ENCODE measurements at places on chromosomes 1 and 21.

DNA sequence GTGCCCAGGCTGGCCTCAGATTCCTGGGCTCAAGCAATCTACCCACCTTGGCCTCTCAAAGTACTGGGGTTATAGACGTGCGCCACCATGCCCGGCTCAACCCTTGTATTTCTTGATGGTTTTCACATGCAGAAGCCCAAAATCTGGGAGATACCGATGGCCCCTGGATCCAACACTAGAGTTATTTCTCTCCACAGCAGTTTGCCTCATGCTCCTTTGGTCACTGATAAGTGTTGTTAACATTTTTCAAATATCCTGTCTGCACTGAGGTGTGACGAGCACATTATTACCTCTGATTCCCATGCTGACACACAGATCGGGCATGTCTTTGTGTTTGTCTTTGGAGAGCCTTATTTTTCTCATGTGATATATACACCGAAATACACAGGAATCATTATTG is 107.0 kb downstream of the KIF26B start:
- no peak for DNase-seq

GRCh38 chr21:38918607-38919346 is 113.0 kb downstream of the ETS2 start:
- DNase-seq = no peak

- DNase-seq = no peak
Measured at GRCh38 chr1:9503001-9503675, 36.1 kb upstream of the SLC25A33 start.

GRCh38 chr1:229769006-229769405 is 143.0 kb downstream of the URB2 start:
- DNase-seq = no peak

DNA sequence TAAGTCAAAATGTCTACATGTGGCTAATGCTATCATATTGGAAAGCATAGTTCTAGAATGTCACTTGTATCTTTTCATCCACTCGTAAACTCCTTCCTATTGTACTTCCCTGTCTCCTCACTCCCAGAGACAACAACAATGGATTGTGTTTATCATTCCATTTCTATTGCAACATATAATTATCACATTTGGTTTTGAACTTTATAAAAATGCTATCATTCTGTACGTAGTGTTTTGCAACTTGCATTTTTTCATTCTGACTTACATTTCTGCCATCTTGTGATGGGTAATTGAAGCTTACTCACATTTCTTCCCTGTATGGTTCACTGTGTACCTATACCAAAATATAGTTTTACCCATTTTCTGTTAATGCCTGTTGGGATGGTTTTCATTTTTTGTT is 14.5 kb upstream of the CSF3R start:
- no peak for DNase-seq

- no peak for DNase-seq
Measured at GRCh38 chr1:157382351-157382750, 170.0 kb downstream of the FCRL5 start.

DNA sequence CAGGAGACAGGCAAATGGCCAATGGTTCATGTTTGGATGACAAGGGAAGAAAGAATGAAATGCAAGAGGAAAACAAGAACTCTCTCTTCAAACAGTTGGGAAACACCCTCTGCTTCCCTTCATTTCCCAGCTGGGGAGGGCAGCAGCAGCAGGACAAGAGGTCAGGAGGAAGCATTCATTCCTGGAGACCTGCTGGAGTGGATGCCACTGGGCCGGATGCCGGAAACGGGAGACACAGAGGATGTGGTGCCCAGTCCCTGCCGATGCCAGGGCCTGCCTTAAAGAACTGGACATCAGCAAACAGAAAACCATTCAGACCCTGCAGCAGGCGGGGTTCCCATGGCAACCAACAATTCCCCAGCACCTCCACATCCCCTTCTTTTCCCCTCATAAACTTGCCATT is 102.3 kb upstream of the ZNF648 start:
- DNase-seq = no peak

Measured in activated CD8-positive, alpha-beta memory T cell treated with anti-CD3 and anti-CD28 coated beads, Interleukin-2, amount 10 ng/mL, durations not matched to agents 7 days and 5 days (primary cell).